ENCODE measurements at places on chromosomes 2 and 18.
A peak's percentile ranks its signal among the peaks of the same experiment; 100 is the strongest.

- DNase-seq = no peak
Measured at GRCh38 chr2:85761-86160, 39.5 kb upstream of the FAM110C start.

GRCh38 chr2:224145751-224146355, 106.8 kb upstream of the SERPINE2 start:
- DNase-seq = no peak

GRCh38 chr18:53780666-53781065, 443.8 kb downstream of the MBD2 start:
- no peak for DNase-seq

- DNase-seq = no peak
Measured at GRCh38 chr2:98561902-98562695, 46.2 kb downstream of the COA5 start.

GRCh38 chr18:28284132-28284531, 107.2 kb upstream of the CDH2 start:
- no peak for DNase-seq

GRCh38 chr18:44915661-44916060, 235.0 kb downstream of the SETBP1 start:
- no peak for DNase-seq

DNA sequence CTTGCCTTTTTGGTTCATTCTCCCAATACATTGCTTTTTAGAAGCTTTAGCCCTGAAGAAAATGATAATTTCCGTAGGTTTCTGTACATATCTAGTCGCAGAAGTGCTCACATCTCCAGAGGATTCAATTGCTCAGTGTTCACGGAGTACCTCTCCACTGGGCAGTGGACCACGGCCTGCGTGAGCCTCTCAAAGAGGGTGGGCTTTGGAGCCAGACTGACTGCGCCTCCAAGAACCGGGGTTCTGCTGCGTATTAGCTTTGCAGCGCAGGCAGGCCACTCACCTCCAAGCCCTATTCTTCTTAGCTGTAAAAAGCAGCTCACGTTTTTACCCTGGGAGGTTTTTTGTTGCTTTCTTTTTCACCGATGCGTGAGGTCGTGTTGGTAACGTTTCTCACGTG, 35.4 kb downstream of the NTSR2 start:
- no peak for DNase-seq

DNA sequence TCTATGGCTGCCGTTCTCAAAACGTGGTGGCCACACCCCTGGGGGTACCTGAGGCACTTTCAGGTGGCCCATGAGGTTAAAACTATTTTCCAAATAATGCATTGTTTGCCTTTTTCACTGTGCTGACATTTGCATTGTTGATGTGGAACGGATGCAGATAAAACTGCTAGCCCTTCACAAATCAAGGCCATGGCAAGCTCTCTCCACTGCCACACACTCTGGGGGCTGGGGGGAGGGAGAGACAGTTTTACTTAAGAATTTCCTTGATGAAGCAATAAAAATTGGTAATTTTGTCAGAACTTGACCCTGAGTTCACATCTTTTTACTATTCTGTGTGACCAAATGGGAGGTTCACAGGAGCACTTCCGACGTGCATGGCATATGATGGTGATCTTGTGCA, 22.0 kb upstream of the TGIF1 start:
- no peak for DNase-seq

- peak; percentile 68 for DNase-seq
Measured at GRCh38 chr18:32956591-32957315, 183.9 kb upstream of the KLHL14 start.

- DNase-seq = no peak
Measured at GRCh38 chr2:225569995-225570394, 170.5 kb downstream of the NYAP2 start.

DNA sequence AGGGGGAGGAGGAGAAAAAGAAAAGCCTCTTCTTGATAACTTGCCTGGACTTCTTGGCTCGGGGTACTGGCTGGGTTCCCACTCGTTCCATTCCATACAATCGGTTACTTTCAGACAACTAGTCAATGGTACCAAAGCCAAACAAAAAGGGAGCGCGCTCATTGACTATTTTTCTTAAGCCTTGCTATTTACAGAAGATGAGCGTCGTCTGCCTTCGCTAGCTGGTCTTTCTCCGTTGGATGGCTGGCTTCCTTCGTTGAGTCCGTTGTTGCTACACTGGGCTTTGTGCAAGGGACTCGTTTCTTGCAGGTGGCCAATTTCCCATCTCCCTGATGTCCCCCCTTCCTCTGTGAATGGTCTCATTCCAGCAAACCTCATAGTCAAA, 260.4 kb downstream of the ZNF516 start:
- DNase-seq = no peak

GRCh38 chr18:60266558-60266957, 106.0 kb downstream of the MC4R start:
- no peak for DNase-seq

- DNase-seq = no peak
Measured at GRCh38 chr18:63112706-63113105, 206.9 kb downstream of the BCL2 start.

DNA sequence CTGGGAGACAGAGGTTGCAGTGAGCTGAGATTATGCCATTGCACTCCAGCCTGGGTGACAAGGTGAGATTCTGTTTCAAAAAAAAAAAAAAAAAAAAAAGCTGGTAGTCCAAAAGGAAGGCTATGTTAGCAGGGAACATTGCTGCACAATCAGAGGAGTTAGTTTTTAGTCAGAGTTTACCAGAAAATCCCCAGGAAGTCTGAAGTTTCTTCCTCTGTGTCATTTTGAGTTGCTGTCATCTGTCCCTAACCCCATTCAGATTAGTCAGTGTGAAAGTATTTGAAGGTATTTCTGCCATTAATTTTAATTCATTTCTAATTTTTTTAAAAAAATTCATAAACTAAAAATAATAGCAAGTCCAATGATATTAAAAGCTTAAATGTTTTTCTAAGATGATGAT, 33.5 kb upstream of the CERS6 start:
- DNase-seq = no peak

DNA sequence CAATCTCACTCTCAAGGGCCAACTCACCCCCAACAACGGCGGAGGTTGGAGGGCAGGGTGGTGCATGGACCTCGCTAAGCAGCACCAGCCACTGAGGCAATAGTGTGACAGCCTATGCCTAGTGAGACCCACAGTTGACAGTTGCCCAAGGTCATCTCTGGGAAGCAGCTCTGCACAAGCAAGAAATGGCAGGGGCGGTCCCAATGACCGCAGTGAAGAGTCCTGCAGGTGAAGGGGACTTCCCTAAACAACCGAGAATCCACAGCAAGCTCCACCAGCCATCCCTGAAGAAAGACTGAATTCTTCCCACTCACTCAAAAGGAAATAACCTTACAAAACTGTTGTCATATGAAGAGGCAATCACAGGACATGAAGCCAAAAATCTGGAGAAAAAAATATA, 313.4 kb upstream of the ID2 start:
- no peak for DNase-seq

- no peak for DNase-seq
Measured at GRCh38 chr2:160336105-160336504, 136.0 kb upstream of the ITGB6 start.

DNA sequence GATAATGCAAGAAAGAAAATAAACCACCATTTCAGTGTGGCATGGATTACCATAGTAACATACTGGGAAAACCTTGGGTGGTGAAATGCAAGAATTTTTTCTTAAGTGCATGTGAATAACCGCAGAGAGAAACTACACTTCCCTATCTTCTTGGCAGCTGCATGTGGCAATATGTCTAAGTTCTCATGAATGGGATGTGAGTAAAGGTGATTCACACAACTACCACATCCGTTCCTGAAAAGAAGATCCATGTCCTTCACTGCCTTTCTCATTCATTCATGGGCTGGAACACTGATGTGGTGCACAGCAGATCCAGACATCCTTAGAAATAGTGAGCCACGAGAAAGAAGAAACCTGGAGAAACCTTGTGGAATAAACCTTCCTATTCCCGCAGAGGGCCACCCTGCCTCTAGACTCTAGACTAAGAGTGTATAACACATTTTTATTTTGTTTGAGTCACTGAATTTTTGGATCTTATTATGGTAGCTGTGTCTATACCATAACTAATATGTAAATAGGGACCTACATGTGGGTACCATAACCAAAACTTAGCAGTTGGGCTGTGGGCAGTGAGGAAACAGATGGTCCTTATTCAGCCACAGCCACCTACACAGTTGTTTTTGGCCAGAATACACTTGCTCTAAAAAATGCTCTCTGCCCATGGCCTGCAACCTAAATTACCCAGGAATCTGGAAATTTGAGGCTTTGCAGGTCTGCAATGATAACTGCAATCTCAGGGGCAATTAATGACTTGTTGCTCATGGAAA, 573.3 kb downstream of the LRP1B start:
- peak; percentile 55 for DNase-seq

- DNase-seq = no peak
Measured at GRCh38 chr2:4662161-4662779, 958.9 kb downstream of the DCDC2C start.

- DNase-seq = no peak
Measured at GRCh38 chr2:15189216-15189615, 371.9 kb downstream of the NBAS start.

DNA sequence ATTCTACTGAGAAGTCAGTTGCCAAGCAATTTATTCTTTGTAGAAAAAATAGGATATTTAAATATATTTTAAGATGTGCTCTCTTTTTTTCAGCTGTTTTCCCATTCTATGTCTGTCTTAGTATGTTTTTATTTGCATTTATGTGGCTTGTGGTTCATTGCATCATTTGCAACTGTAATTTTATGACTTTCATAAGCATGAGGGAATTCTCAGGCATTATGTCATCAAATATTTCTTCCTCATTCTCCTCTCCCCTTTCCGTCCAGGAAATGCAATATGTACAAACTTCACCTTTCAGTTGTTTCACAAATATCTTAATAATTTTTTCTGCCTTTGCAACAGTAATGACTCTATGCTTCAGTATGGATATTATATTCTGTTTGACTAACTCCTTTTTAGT, 560.2 kb upstream of the LRATD1 start:
- no peak for DNase-seq

DNA sequence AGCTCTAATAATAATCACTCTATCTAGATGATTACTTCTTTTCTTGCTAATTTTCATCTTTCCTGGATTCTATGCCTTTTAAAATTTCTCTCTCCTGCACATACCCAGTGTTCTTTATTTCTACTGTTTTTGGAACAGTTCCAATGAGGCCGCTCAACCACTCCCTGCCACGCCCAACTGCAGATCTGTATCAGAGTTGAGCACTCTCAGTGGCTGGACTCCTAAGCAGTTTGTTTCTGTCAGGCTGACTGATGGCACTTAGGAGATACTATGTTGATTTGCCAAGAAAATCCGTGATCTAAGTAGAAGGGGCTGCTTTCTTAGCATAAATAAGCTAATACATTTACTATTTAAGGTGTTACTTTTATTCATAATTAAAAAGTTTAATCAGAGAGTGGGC, 192.8 kb downstream of the ARHGAP15 start:
- no peak for DNase-seq

DNA sequence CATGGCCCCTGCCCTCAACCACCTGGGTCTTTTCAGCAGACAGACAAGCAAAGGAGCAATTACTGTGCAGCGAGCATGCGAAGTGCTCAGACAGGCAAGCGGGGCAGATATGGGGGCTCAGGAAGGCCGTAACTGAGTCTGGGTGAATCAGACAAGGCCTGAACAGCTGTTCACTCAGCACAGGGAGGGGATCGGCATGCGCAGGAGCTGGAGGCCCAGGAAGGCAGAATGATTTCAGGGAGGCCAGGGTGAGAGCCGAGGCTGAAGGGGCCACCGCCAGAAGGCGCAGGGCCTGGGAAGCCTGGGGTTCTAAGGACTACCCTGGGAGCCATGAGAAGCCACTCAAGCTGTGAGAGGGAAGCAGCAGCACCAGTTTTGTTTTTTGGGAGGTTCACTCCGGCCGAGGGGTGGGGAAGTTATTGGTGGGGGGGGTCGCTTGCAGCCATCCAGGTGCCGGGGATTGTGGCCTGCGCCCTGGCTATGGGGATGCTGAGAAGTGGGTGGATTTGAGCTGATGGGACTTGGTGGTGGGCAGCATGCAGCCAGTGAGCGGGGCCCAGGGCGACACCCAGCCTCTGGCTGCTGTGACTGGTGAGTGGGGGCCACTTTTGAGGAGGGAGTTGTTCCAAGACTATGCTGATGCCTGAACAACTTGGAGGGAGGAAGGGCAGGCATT, 132.2 kb downstream of the TSN start:
- no peak for DNase-seq

DNA sequence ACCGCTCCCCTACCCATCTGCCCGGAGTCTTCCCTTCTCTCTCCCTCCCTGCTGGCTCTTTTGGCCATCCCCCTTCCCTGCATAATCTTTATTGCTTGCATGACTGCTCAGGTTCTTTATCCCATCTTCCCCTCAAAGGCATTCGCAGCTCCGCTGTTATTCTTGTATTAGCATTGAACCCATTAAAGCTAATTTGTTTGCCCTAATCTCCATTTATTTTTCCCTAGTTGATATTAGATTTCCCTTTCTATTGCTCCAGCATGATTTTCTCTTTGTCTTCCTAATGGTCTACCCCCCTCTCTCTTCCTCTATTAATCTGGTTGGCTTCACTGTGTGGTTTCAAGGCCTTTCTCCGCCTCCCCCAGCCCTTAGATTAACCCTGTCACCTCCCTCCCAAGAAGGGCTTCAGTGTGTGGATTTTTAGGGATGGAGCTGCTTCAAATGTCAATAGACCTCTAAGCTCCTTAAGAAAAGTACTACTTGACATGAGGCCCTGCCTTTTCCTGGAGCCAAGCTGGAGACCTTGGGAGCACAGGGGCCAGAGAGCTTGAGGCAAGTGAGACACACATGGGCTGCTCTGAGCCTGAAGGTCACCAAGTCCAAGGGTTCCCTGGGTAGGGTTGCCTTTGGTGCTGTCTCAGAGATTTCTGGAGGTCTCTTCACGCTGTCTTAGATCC, 20.1 kb downstream of the PAX8 start:
- no peak for DNase-seq

DNA sequence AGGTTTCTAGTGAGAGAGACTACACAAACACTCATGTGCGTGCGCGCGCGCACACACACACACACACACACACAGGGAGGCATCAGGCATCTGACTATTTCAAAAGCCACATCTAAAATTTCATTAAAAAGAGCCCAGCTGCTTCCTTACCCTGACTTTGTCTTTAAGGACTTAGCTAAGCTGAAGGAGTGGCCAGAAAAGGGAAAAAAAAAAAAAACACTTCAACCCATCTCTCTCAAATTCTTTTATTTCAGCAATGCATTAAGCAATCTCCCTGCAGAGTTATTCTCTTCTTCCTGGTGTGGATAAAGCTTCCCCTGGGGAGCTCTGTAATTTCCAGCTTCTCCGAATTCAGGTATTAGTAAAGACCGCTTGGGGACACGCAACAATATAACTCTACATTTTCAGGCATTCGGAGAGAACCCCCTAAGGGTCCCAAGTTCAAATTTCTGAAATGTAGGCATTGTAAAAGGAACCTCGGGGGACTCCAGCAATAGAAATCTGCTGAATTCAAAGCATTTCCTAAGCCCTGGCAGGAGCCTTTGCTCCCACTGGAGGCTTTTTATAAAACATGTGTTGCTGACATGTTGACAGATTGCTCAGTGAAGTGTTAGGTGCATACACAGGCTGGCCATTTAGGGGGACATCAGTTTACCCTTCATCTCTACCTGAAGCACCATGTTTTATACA, 67.0 kb downstream of the ZNF521 start:
- DNase-seq = peak; percentile 71

GRCh38 chr18:12057419-12058039, 36.1 kb upstream of the ANKRD62 start:
- no peak for DNase-seq

GRCh38 chr2:25551316-25551715, 122.1 kb downstream of the DTNB start:
- no peak for DNase-seq

Data from fibroblast of skin of left quadriceps (primary cell).